ENCODE measurements at places on chromosomes 6 and 20.

- no peak for DNase-seq
Observed at GRCh38 chr6:42774201-42774600, 7.7 kb upstream of the BICRAL start.

DNA sequence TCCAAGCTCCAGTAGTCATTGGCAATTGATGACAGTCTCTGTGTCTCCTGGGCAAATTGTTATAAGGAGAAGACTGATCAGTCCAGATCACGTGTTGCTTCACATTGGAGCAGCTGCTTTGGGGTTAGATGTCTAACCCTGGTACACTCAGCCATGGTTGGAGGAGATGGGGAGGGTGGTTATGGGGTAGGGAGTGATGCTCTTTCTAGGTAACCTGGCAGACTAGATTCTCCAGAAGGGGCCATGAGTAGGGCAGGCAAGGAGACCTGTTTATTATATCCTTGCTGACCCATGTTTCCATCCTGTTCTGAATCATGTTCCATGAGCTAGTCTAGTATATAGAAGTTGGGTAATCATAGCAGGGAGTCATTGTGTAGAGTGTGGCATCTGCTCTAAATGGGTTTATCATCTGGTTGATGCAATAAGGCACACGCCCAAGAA, 50.8 kb upstream of the BACH2 start:
- DNase-seq = no peak

DNA sequence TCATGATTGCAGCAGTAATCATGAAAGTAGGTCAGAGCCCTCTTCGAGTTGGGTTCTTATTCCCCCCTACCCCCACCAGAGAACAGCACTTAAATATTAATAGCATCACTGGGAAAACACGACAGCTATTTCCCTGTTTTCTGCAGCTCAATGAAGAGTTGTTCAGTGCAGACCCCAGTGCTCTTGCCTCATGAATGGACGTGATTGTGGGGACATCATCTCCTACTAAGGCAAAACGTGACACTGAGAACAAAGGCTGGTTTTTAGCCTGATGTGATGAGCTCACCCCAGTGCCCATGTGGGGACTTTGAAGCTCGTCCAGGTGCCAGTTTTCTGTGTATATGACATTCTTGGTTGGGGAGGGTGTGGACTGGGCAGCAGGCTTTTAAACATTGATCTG, 105.9 kb downstream of the SLC35F1 start:
- no peak for DNase-seq

DNA sequence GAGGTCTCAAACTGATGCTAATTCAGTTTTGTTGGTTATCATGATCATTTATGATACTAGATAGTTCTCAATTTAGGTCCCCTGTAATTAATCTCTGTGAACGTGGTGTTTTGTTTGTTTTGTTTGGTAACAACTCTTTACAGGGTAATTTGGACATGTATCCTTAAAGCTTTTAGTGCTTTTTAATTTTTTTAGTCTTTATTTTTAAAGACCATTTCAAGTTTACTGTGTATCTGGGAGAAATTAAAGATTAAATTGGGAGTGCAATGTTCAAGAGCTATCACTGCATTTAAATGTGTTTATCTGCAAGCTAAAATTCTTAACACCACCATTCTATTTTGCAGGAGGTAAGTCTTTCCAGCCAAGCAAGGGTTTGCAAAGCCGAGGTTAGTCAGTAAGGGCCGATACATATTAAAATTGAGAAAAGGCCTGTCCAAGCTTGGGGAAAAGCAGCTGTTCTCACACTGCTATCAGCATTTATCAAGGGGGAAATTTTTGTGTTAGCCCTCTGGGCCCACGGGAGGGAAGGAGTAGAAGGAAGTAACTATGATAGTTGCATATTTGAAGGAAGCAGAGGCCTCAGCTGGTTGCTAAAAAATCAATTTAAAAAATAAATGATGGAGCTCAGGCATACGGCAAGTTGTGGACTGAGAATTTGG, 59.3 kb upstream of the ZNF217 start:
- DNase-seq = no peak

GRCh38 chr6:122800906-122801305, 11.8 kb downstream of the SMPDL3A start:
- no peak for DNase-seq

DNA sequence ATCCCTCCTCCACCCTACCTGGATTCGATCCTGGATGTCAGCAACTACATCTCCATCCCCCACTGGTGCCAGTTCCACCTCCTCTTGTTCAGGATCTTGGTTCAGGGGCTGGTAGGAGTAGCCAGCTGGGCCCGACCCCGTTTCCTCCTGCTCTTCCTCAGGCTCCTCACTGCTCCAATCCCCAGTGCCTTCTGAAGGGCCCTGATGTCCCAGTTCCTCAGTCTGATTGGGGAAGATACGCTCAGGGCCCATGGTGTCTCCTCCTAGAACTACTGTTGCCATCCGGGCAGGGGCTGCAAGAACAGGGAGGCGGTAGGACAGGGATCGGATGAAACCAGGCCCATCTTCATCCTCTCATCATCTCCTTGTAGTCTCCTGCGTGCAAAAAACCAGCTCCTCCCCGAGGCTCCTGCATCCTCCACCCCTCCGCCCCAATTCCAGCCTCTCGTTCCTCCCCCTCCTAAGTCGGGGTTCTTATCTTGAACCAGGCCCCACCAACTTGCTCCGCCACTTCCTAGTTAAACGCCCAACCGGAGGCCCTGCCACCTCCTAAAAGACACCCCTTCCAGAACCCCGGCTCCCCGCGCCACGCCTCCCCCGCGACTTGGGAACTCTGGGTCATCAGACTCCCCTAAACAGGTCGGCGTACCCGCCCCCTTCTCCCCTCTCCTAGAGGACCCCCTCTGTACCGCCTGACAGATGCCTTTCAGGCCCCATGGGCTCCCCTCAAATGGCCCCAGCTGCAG, 476 bp downstream of the MEA1 start:
- no peak for DNase-seq

DNA sequence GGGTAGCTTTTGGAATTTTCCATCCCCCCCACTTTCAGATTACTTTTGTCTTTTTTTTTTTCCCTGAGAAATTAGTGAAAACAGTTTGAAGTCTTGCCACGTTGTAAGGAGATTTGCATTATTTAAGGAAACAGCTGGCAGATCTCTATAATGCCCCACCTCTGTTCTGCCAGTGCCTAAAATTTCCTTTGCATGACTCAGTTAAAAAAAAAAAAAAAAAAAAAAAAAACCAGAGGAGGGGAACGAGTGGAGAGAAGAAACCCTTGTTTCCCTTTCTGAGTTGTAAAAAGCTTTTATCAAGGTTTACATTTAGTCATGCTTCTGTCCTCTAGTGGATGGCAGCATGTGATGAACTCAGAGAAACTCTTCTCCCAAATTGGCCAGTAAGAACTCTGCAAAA, 33.5 kb downstream of the CARMIL1 start:
- DNase-seq = no peak

- no peak for DNase-seq
Observed at GRCh38 chr20:44288252-44288651, 22.8 kb downstream of the FITM2 start.

GRCh38 chr6:124723671-124724070, 238.6 kb upstream of the RNF217 start:
- DNase-seq = no peak

GRCh38 chr20:2599288-2600006, 53.0 kb upstream of the NOP56 start:
- DNase-seq = no peak

GRCh38 chr20:36394340-36394965, 88.3 kb downstream of the DLGAP4 start:
- DNase-seq = no peak

GRCh38 chr20:4472906-4473305, 248.8 kb upstream of the PRND start:
- DNase-seq = no peak

DNA sequence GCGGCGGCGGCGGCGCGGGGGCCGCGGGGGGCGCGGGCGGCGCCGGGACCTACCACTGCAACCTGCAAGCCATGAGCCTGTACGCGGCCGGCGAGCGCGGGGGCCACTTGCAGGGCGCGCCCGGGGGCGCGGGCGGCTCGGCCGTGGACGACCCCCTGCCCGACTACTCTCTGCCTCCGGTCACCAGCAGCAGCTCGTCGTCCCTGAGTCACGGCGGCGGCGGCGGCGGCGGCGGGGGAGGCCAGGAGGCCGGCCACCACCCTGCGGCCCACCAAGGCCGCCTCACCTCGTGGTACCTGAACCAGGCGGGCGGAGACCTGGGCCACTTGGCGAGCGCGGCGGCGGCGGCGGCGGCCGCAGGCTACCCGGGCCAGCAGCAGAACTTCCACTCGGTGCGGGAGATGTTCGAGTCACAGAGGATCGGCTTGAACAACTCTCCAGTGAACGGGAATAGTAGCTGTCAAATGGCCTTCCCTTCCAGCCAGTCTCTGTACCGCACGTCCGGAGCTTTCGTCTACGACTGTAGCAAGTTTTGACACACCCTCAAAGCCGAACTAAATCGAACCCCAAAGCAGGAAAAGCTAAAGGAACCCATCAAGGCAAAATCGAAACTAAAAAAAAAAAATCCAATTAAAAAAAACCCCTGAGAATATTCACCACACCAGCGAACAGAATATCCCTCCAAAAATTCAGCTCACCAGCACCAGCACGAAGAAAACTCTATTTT, 2.0 kb downstream of the FOXC1 start:
- DNase-seq = no peak

Measured in NCI-H2107 (cell line).